ENCODE measurements at places on chromosomes 2 and 18. TPM values are rescaled to one million over a fixed set of nuclear protein-coding genes. Genes with fewer than 3 reads are reported as not detected.
A peak's percentile ranks its signal among the peaks of the same experiment; 100 is the strongest.

- no peak overlapping the region for H3K27ac ChIP-seq
- no peaks in the 10 kb centered on the region for H3K36me3 ChIP-seq
- H3K4me1 ChIP-seq, result no peaks in the 10 kb centered on the region
- H3K27me3 ChIP-seq, result no peaks in the 10 kb centered on the region
These were observed 1954.1 kb upstream of the CELF4 start for GRCh38 chr18:39519741-39520140.

- no peak overlapping the region for H3K27ac ChIP-seq
- DNase-seq, result no peak
- H3K27me3 ChIP-seq, result no peaks in the 10 kb centered on the region
- H3K36me3 ChIP-seq, result no peaks in the 10 kb centered on the region
These were observed 59.4 kb upstream of the CTLA4 start for GRCh38 chr2:203808046-203808750.

- no peaks in the 10 kb centered on the region for H3K4me1 ChIP-seq
- no peaks in the 10 kb centered on the region for H3K36me3 ChIP-seq
- no peak overlapping the region for H3K4me3 ChIP-seq
- no peaks in the 10 kb centered on the region for H3K27me3 ChIP-seq
These were observed 170.3 kb upstream of the NXPH2 start for GRCh38 chr2:138950486-138950885.

DNA sequence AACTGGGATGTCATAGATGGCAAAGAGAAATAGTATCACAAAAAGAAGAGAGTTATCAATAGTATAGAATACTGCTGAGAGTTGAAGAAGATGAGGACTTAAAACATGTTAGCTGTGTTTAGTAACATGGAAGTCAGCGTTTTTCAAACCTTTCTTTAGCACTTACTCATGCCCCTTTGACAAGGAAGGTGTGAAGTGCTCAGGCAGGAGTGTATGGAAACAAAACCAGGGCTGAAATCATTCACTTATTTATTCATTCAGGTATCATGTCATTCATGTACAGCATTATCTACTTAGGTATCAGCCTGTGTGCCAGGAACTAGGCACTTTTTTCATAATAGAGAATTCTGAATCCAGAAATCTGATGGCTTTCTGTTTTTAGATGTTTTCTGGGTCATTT, 27.2 kb downstream of the CD28 start:
- no peaks in the 10 kb centered on the region for H3K27me3 ChIP-seq
- no peaks in the 10 kb centered on the region for H3K36me3 ChIP-seq
- no peak overlapping the region for H3K4me3 ChIP-seq

DNA sequence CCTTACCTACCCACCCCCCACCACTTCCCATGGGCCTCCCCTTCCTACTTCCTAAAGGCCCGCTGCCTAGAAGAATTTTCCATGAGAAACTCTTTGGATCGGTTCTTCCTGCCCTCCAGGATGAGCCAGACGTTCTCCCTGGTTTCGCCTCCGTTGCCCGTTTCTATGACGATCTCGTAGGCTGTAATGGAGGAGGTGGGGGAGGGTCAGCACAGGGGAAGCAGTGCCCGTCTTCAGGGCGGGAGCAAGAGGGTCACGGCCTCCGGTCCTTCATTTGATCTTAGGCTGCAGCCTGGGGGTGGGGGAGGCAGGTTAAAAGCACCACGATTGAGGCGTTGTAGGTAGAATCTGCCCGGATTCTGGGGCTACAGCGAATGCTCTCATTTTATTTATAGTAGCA, 172.0 kb downstream of the LOXHD1 start:
- no peaks in the 10 kb centered on the region for H3K36me3 ChIP-seq
- DNase-seq, result no peak
- no peak overlapping the region for H3K4me3 ChIP-seq
- no peaks in the 10 kb centered on the region for H3K4me1 ChIP-seq
- H3K27me3 ChIP-seq, result no peaks in the 10 kb centered on the region
- no peak overlapping the region for H3K27ac ChIP-seq

- H3K36me3 ChIP-seq, result no peaks in the 10 kb centered on the region
- H3K27ac ChIP-seq, result no peak overlapping the region
- no peak overlapping the region for H3K4me3 ChIP-seq
- no peaks in the 10 kb centered on the region for H3K4me1 ChIP-seq
These were observed 84.9 kb upstream of the EPB41L3 start for GRCh38 chr18:5628512-5629255.

- H3K4me3 ChIP-seq, result peak overlapping the region; percentile 60
- no peaks in the 10 kb centered on the region for H3K27me3 ChIP-seq
- no peak for DNase-seq
- peak overlapping the region; percentile 100 for H3K27ac ChIP-seq
- peaks cover 96% of the 10 kb centered on the region for H3K4me1 ChIP-seq
These were observed 64.8 kb upstream of the MCFD2 start for GRCh38 chr2:46980366-46980765.

- DNase-seq, result no peak
- no peaks in the 10 kb centered on the region for H3K27me3 ChIP-seq
These were observed 79.6 kb upstream of the CTLA4 start for GRCh38 chr2:203787979-203788378.

DNA sequence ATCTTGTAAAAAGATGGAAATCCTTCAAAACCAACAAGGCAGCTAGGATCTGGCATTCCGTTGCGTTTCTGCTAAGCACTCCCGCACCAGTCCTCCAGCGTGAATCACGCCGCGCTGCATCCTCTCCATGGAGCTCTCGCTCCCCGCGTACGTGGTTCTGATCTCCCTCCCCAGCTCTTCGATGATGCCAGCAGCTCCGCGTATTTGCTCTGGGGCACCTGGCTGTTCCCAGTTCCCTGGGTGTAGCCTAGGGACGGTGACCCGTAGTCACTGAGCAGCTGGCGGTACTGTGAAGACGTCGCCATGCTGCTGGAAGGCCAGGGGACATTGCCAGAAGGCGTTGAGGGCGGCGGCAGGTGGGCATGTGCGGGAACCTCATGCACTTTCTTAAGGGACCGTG, 407.5 kb downstream of the RNF144A start:
- no peak overlapping the region for H3K4me3 ChIP-seq
- H3K27ac ChIP-seq, result no peak overlapping the region
- H3K27me3 ChIP-seq, result no peaks in the 10 kb centered on the region
- DNase-seq, result no peak
- H3K4me1 ChIP-seq, result no peaks in the 10 kb centered on the region
- H3K36me3 ChIP-seq, result no peaks in the 10 kb centered on the region

GRCh38 chr2:120606931-120607330, 128.7 kb upstream of the GLI2 start:
- no peak overlapping the region for H3K4me3 ChIP-seq
- no peaks in the 10 kb centered on the region for H3K36me3 ChIP-seq
- H3K4me1 ChIP-seq, result no peaks in the 10 kb centered on the region
- DNase-seq, result no peak
- no peaks in the 10 kb centered on the region for H3K27me3 ChIP-seq

DNA sequence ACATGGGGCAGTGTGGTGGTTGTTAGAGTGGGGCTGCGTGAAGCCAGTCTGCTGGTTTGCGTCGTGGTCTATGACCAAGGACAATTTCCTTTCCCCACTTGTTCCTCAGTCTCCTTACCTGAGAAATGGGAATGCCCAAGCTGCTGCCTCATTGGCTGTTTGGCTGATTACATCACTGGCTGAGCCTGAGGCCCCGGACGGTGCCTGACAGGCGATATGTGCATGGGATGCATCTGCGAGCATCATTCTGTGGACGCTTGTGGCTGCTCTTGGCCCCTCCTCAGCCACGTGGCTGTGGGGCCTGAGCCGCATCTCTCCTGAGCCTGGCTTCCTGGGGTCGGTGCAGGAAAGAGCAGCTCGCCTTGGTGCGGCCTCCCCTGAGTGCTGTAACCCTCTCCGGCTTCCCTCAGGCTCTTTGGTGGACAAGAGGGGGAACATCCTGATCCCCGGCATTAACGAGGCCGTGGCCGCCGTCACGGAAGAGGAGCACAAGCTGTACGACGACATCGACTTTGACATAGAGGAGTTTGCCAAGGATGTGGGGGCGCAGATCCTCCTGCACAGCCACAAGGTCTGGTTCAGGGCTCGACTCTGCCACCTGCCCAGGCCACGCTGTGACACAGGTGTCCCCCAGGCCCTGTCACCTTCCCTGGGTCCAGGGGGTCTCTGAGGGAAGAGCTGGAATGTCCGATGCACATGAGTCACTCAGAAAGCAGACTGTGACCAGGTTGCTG, 17.2 kb downstream of the CNDP2 start:
- H3K4me3 ChIP-seq, result no peak overlapping the region
- no peaks in the 10 kb centered on the region for H3K27me3 ChIP-seq
- H3K36me3 ChIP-seq, result peaks cover 72% of the 10 kb centered on the region
- DNase-seq, result no peak
- H3K4me1 ChIP-seq, result no peaks in the 10 kb centered on the region

DNA sequence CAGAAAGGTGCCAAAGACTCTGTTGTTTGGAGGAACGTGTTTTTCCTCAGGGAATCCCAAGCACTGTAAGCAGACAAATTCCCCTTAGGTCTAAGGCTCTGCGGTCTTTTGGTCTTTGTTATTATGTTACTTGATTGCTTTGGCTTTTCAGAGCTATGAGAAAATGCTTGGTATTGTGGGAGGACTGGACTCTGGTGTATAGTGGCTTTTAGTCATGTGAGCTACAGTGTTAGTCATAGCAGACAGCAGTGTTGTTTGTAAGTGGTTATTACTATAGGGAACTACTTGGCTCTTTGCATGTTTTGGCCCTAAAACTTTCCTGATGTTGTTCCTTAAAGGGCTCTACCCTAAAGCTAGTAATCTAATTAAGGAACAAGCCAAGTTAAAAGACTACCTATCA, 956.2 kb upstream of the LRATD1 start:
- no peak for DNase-seq
- H3K36me3 ChIP-seq, result no peaks in the 10 kb centered on the region
- no peak overlapping the region for H3K27ac ChIP-seq
- no peak overlapping the region for H3K4me3 ChIP-seq
- no peaks in the 10 kb centered on the region for H3K4me1 ChIP-seq
- no peaks in the 10 kb centered on the region for H3K27me3 ChIP-seq

DNA sequence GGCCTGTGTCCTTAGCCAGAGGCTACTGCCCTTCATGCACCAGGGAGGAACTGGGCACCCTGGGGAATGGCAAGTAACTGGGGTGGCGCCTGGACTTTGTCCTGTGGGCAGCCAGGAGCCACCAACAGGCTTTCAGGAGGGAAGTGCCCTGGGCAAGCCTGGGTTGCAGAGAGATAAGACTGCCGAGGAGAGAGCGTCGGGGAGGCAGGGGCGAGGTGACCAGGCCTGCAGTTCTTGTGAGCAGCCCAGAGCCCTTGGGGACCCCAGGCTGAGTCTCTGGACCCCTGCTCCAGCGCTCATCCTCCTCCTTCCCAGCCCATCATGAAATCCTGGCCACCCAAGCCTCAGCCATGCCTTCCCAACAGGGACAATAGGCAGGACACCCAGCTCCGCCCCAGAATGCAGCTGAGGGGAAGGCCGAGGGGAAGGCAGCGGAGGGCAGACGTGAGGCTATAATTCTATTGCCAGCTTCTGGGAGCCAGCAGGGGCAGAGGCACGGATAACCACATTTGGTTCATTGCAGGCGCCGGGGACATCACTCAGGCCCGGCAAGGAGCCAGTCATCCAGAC, 25.1 kb downstream of the ADRA2B start:
- peaks cover 25% of the 10 kb centered on the region for H3K4me1 ChIP-seq
- DNase-seq, result no peak
- no peak overlapping the region for H3K4me3 ChIP-seq
- H3K27me3 ChIP-seq, result no peaks in the 10 kb centered on the region
- no peak overlapping the region for H3K27ac ChIP-seq

- H3K4me1 ChIP-seq, result peaks cover 3% of the 10 kb centered on the region
- no peak overlapping the region for H3K4me3 ChIP-seq
- no peak for DNase-seq
- H3K27ac ChIP-seq, result no peak overlapping the region
- H3K36me3 ChIP-seq, result no peaks in the 10 kb centered on the region
These were observed 57.2 kb upstream of the RTN4 start for GRCh38 chr2:55107436-55107835.

DNA sequence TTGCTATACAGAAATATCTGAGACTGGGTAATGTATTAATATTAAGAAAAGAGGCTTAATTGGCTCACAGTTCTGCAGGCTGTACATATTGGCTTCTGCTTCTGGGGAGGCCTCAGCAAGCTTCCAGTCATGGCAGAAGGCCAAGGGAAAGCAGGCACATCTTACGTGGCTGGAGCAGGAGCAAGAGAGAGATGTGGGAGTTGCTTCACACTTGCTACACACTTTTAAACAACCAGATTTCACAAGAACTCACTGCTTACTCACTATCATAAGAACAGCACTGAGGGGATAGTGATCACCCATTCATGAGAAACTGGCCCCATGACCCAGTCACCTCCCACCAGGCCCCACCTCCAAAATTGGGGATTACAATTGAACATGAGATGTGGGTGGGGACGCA, 50.6 kb downstream of the MAPRE2 start:
- H3K4me1 ChIP-seq, result peaks cover 3% of the 10 kb centered on the region
- no peak overlapping the region for H3K4me3 ChIP-seq
- no peaks in the 10 kb centered on the region for H3K27me3 ChIP-seq
- peaks cover 30% of the 10 kb centered on the region for H3K36me3 ChIP-seq

GRCh38 chr2:207504513-207505170, 25.1 kb upstream of the CREB1 start:
- no peak overlapping the region for H3K4me3 ChIP-seq
- no peak for DNase-seq
- no peaks in the 10 kb centered on the region for H3K36me3 ChIP-seq
- H3K4me1 ChIP-seq, result peaks cover 11% of the 10 kb centered on the region
- no peak overlapping the region for H3K27ac ChIP-seq
- no peaks in the 10 kb centered on the region for H3K27me3 ChIP-seq

GRCh38 chr2:25964891-25965290, 17.4 kb downstream of the KIF3C start:
- no peak overlapping the region for H3K27ac ChIP-seq
- no peaks in the 10 kb centered on the region for H3K36me3 ChIP-seq
- H3K4me1 ChIP-seq, result no peaks in the 10 kb centered on the region
- no peak overlapping the region for H3K4me3 ChIP-seq

DNA sequence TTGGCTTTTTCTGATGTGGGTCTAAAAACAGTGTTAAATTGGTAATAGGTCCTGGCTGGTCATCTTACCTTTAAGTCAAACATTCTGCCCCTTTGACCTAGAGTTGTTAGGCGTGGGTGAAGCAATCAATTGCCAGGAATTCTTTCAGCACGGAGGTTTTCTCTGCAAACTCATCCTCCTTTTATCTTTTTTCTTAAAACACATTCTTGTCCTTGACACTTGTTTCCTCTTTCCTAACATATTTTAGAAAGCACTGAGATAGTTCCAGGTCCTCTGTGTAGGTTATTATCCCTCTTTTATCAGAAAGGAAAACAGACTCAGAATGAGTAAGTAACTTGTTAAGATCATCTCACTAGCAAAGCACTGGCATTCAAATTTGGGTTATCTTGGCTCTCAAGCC, 18.6 kb upstream of the AP1S3 start:
- no peaks in the 10 kb centered on the region for H3K36me3 ChIP-seq
- H3K4me3 ChIP-seq, result no peak overlapping the region
- H3K27ac ChIP-seq, result no peak overlapping the region
- DNase-seq, result no peak
- H3K27me3 ChIP-seq, result no peaks in the 10 kb centered on the region
- no peaks in the 10 kb centered on the region for H3K4me1 ChIP-seq

Gene RPRM
- not detected for total RNA-seq

Gene ST6GAL2
- total RNA-seq, result 0.82 TPM

Gene POU3F3
- not detected for total RNA-seq

Gene DYNAP
- total RNA-seq, result not detected

Gene ICOS
- total RNA-seq, result not detected

Gene REG3A
- total RNA-seq, result not detected

Gene BOLL
- not detected for total RNA-seq

Data from Karpas-422 (cell line).